ENCODE measurements at places on chromosomes 7 and 10.

DNA sequence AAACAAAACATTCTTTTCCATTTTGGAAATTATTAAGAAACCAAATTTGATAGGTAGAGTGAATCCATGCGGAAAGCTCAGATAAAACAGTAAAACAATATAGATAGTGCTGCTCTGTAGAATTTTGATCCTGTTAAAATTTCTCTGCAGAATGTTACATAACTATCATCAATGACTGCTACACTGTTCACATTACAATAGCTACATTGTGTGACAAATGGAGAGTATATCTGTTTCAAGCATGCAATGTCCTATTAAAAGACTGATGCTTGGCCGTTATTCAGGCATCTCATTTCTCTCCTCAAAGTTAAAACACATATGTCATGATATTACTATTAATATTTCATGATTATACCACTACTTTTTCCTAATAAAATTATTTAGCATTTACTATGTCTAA, 14.7 kb upstream of the TMEM106B start:
- no peak for DNase-seq

DNA sequence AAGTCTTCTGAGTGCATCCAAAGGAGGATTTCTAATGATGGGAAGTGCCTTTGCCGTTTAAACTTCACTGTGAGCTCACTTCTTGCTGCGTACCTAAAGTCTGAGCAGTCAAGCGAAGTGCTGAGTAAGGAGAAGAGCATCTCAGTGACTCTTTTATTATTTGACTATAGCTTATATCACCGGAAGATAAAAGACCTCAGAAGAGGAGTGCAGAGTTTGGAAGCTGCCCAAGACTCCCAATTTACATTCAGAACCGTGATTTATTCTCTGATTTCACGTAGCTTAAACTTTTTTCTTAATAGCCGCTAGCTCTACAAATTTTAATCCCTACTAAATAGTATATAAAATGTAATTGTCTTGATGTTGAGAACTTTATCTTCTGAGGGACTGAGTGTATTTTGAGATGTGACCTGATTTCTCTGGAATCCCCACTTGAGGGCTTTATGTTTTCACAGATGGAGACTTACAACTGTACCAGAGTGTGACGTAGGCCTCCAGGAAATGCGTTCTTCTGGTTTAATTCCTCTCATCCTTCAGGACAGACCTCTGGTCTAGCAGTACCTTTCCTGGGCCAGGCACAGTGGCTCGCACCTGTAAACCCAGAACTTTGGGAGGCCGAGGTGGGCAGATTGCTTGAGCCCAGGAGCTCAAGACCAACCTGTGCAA, 51.1 kb downstream of the CAMK1D start:
- DNase-seq, result no peak

DNA sequence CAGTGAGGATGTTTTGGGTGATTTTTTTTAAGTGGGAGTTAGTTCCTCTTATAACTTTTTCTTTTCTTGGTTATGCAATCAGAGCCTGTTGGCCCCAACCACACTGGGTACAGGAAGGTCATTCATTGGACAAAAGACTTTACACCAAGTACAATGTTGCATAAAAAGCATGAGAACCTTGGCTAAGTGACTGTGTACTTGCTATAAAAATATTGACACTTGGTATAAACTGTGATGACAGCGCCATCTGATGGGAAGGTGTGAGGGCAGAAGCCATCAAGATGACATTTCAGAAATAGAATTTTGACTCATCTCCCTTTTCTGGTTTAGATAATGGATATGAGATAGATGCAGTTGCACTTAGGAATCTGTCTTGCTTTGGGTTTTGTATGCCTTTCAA, 126.4 kb upstream of the CCDC6 start:
- DNase-seq, result no peak

GRCh38 chr10:43354879-43355380, 16.5 kb upstream of the FXYD4 start:
- no peak for DNase-seq

GRCh38 chr7:36796850-36797536, 72.7 kb upstream of the AOAH start:
- DNase-seq, result no peak

DNA sequence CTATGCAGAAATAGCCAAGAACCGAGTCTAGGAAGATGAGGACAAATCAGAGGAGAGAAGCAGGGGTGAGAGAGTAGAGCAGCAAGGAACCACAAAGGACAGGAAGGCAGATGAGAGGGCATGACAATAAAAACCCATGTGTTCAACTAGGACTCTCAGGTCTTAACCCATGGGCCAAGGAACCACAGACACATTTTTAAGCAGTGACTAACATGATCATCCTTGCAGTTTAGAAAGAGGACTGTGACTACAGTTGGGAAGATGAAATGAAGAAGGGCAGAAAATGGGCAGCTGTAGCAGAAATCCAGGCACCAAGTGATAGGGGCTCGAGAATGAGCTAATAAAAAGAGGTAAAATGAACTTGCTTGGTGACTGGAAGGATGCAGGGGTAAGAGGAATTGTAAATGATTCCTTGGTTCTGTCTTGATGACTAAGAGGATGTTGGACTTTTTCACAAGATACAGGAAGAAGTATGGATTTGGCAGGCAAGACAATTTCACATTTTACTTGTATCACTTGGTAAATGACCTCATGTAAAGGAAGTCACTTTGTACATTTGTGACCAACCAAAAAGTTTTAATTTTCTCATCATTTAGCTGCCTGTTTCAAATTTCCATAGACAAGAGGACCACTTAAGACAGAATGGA, 22.8 kb downstream of the SGMS1 start:
- DNase-seq, result no peak

DNA sequence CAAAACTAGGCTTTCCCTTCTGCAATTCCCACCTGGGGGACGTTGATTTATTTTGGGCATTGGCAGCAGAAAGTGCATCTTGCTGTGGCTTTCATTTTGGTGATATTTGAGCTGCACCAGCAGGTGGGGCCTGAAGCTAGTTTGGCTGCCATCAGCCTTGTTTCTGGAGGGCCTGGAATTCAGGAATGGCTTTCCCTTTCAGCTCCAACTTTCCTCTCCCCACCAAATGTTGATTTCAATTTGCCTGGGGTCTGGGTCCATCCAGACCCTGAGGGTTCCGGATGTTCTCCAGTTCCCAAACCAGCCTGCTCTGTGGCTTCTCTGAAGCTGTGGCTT, 640.4 kb downstream of the TYW1 start:
- DNase-seq, result no peak

DNA sequence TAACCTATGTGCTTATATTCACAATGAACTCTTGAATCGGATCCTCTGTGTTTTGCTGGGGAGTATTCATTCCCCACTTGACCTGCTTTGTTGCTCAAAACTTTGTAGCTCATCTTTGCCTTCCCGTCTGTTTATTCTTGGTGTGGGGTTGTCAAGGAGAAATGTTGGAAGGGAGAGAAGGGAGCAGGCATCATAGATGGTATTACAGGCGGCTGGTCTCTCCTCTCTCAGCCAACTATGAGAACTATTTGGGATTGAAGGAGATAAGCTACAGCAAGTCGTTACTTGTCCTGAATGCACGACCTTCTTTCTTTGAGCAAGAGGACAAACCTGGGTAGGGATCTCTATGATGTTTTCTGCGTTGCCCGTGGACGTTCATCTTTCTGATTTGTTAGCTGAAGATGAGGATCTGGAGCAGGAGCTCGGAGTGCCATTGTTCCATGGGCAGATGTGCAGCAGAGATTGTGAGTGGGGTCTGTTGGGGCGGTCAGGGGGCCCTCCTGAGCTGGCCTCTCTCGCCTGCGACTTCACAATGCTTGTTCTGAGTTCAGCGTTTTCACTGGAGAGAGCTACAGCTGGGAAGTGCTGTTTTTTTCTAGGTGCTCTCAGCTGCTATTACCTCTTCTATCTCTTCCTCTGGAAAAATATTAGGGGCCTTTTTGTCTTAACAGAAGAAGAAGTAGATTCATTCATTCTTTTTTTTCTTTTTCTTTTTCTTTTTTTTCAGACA, 126.9 kb upstream of the KLF6 start:
- DNase-seq, result no peak

- DNase-seq, result no peak
Measured at GRCh38 chr10:77977016-77977415, 50.5 kb upstream of the DLG5 start.

DNA sequence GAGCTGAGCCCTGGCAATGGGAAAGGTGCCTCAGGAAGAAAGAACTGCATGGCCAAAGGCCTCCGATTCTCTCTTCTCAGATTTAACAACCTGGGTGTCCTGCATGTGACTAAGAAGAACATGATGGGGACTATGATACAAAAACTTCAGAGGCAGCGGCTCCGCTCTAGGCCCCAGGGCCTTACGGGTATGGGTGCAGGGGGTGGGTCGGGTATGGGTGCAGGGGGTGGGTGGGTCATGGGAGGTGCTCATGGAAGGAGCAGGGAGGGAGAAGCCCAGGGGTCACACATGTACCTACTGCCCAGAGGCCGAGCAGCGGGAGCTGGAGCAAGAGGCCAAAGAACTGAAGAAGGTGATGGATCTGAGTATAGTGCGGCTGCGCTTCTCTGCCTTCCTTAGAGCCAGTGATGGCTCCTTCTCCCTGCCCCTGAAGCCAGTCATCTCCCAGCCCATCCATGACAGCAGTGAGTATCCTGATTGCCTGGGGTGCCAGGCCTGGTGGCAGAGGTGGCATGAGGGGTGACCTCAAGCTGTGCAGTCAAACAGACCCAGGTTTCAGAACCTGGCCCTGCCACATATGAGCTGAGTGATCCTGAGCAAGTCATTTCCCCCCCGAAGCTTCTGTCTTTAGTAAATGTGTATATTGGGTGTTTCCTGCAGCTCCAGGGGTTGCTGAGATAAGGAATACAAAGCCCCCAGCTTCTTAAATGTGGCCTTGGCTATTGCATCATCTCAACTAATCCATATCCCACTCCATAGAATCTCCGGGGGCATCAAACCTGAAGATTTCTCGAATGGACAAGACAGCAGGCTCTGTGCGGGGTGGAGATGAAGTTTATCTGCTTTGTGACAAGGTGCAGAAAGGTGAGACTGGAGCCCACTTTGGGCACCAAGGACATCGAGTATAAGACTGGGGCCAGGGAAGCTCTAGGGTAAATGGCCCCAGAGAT, 2.0 kb downstream of the NFKB2 start:
- no peak for DNase-seq

GRCh38 chr10:86410542-86411124, 44.0 kb upstream of the GRID1 start:
- DNase-seq, result no peak

DNA sequence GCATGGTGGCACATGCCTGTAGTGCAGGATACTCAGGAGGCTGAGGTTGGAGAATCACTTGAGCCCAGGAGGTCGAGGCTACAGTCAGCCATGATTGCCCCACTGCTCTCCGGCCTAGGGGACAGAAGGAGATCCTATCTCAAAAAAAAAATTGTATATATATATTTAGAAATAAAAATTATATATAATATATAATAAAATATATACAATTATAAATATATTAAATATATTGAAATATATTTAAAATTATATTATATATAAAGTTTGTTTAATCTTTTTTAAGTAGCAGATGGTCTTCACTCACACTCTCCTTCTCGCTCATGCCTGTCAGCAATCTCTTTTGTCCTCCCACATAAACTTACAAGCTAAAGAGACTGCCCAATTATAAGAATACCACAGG, 58.5 kb downstream of the LMBR1 start:
- no peak for DNase-seq

DNA sequence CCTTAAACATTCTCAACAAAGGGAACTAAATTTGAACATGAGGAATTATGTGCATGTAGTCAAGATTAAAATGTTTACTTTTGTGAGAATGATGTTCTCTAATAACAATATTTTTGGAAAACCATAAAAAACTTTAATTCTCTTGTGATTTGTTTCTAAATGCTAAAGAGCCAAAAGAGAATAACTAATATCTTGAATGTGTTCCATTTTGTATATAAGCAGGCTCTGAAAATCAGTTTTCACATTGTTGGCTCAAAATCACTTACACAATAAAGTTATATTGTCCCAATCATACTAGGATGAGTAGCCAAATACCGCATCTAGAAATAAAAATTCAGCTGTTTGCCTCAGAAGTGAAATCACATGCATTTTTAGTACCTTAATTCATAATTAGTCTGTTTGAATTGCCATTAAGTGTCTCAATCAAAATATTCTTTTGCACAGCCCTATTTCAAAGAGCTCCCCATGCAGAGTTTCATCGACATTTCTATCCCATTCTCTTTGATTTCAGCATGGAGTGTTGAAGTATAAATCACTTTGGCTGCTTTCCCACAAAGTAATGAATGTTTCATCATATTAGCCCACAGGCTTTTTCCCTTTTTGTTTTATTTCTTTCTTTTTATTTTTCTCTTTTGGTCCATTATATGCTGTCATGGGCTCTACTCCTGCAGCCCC, 420.3 kb upstream of the POM121L12 start:
- DNase-seq, result no peak

- no peak for DNase-seq
Measured at GRCh38 chr7:117769085-117769484, 104.2 kb downstream of the CTTNBP2 start.

- no peak for DNase-seq
Measured at GRCh38 chr7:131190146-131190545, 137.5 kb upstream of the MKLN1 start.

DNA sequence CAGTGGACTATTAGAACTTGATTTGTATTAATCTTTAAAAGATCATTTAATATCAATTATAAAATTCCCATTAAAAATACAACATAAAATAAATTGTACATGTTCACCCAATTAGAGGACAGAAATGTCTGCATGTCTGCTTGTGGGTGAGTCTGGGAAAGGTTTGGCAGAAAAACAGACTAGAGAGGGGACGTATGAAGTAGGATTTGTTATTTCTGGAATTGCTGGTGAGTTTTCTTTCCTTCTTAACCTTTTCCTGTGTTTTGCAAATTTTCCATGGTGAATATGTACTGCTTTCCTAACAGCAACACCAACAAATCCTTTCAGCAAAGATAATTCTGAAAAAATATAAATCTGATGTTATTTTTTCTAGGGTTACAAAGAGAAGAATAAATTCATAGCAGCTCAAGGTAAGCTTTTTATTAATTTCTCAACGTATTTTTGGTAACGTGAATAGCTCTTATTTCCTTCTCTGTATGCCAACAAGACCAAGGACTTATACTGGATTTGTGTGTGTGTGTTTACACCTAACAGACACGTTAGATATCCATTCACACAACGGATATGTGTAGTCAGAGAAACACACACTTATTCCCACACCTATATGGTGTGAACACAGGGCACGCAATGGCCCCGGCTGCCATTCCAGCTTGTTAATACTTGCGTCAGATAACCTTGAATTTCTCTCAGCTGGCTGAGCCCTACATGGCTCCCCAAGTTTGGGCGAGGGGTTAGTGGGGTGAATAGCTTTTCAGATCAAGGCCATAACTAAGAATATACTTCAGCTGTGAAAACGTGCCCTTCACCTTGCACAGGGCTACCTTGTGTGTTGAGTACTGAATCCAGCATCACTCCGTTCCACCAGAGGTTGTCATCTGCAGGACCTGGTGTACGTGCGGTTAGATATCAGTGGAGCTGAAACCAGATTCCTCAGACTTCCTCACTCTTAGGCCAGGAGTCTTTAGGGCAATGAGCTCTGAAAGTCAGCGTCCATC, 64.6 kb downstream of the MKI67 start:
- no peak for DNase-seq

DNA sequence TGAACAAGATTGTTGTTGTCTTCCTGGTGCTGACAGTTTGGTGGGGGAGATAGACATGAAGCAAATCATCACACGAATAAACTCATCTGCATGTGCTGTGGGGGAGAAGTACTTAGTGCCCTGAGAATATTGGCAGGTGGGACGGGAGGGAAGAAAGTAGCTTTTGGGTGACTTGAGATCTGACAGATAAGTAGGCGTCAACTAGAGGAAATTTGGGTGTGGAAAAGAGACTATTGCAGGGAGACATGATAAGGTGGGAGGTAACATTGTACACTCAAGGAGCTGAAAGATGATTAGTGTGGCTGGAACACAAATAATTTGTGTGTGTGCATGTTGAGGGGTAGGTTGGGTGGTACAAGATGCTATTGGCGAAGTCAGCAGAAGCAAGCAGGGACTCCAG, 30.1 kb downstream of the CNNM2 start:
- no peak for DNase-seq
